Hair follicular keratinocyte (primary cell): ENCODE measurements at places on chromosomes 5 and 9. TPM values are rescaled to one million over a fixed set of nuclear protein-coding genes. Genes with fewer than 3 reads are reported as not detected.

The TPD52L3 gene
- total RNA-seq: not detected in 2 replicates

The GADD45G gene
- total RNA-seq: 0.19 TPM in 1 of 2 replicates, not detected in the other

The FBLL1 gene
- total RNA-seq: 0.15 and 1.7 TPM in 2 replicates

The EMB gene
- total RNA-seq: 28.4 and 46.5 TPM in 2 replicates

The OTP gene
- not detected in 2 replicates for total RNA-seq

The GPX8 gene
- total RNA-seq: 28.5 and 40.4 TPM in 2 replicates

The LMNB1 gene
- total RNA-seq: 24.2 and 67.4 TPM in 2 replicates

The GRIA1 gene
- 1.3 TPM in 1 of 2 replicates, not detected in the other for total RNA-seq

The N4BP3 gene
- total RNA-seq: 5.3 and 6.1 TPM in 2 replicates

The FGD3 gene
- total RNA-seq: 0.04 and 0.16 TPM in 2 replicates

The SPATA31E1 gene
- total RNA-seq: not detected in 2 replicates

The FBXO38 gene
- 17.2 and 21.1 TPM in 2 replicates for total RNA-seq

The TBCA gene
- 243 and 314 TPM in 2 replicates for total RNA-seq

The CXCL14 gene
- total RNA-seq: 7.6 and 15.5 TPM in 2 replicates

The TLE1 gene
- 31.6 and 33.1 TPM in 2 replicates for total RNA-seq

The IL33 gene
- total RNA-seq: 1.2 and 2.0 TPM in 2 replicates

The TRIM14 gene
- total RNA-seq: 12.0 and 15.5 TPM in 2 replicates

The UGT3A2 gene
- total RNA-seq: 0.08 and 0.30 TPM in 2 replicates

The HK3 gene
- total RNA-seq: not detected in 2 replicates

The SLC34A1 gene
- total RNA-seq: not detected in 2 replicates

The HMMR gene
- total RNA-seq: 16.2 and 46.7 TPM in 2 replicates

The DOK3 gene
- 0.53 and 0.55 TPM in 2 replicates for total RNA-seq

The ADAMTSL2 gene
- not detected in 2 replicates for total RNA-seq

The SPOCK1 gene
- 8.2 and 30.3 TPM in 2 replicates for total RNA-seq

The OGN gene
- total RNA-seq: not detected in 2 replicates

The DBH gene
- total RNA-seq: not detected in 2 replicates

The SPATA31D4 gene
- total RNA-seq: not detected in 2 replicates

The ACTBL2 gene
- total RNA-seq: 0.04 TPM in 1 of 2 replicates, not detected in the other

The RPL37 gene
- total RNA-seq: 86.8 and 169 TPM in 2 replicates

The FBP1 gene
- total RNA-seq: not detected in 2 replicates

The NTRK2 gene
- 0.16 TPM in 1 of 2 replicates, not detected in the other for total RNA-seq

The TMC1 gene
- not detected in 2 replicates for total RNA-seq

The SLC4A9 gene
- total RNA-seq: not detected in 2 replicates
